Breast epithelium (tissue), 4 donors: ENCODE measurements at places on chromosomes 3 and 15. TPM values are rescaled to one million over a fixed set of nuclear protein-coding genes. Genes with fewer than 3 reads are reported as not detected.

Gene ROPN1B
- not detected for total RNA-seq

Gene LCMT2
- total RNA-seq, result 6.6 TPM

Gene GHSR
- not detected for total RNA-seq

DNA sequence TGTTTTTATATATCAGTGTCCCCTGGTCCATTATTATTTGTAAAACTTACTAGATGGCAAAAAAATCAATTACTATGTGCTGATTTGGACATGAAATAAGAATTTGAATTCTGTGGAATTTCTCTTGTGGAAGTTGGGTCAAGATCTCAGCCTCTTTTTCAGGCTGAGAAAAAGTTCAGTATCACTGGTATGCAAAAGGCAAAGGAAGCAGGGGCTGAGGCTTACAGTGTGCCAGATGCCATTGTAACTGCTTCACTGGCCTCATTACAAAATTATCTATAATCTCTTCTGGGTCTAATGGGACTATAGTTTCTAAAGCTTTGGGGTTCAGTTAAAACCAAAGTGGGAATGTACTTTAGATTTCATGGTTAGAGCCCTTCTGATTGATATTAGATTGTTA is 125.9 kb upstream of the SLC7A14 start:
- DNase-seq, result no peak

GRCh38 chr3:50395070-50395860 is 35.9 kb upstream of the TMEM115 start:
- no peak for DNase-seq

DNA sequence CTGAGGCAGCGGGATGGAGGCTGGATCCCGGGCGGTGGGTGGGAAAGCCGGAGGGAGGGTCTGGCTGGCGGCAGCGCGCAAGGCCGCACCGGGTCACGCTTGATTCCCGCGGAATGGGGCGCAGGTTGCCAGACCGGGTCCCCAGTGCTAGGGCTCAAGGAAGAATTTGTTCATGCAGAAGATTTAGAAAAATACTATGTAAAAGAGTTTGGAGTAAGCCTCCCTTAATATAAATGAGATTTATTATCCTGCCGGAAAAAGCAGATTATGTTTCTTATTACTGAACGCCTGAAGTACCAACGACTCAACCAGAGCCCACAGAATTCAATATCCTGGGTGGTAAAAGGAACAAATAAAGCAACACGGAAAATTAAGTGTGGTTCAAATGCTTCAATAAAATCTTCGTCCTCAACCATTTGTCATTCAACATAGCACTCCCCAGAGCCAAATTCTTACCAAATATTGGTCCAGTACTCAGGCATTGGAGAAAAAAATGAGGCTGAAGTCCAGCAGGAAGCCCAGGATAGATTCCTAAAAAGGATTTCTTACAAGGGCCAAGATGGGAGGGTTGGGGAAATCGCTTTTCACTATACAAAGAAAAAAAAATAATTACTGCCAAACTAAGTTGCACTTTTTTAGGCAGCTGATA is 1.2 kb upstream of the ZBTB20 start:
- no peak for DNase-seq

DNA sequence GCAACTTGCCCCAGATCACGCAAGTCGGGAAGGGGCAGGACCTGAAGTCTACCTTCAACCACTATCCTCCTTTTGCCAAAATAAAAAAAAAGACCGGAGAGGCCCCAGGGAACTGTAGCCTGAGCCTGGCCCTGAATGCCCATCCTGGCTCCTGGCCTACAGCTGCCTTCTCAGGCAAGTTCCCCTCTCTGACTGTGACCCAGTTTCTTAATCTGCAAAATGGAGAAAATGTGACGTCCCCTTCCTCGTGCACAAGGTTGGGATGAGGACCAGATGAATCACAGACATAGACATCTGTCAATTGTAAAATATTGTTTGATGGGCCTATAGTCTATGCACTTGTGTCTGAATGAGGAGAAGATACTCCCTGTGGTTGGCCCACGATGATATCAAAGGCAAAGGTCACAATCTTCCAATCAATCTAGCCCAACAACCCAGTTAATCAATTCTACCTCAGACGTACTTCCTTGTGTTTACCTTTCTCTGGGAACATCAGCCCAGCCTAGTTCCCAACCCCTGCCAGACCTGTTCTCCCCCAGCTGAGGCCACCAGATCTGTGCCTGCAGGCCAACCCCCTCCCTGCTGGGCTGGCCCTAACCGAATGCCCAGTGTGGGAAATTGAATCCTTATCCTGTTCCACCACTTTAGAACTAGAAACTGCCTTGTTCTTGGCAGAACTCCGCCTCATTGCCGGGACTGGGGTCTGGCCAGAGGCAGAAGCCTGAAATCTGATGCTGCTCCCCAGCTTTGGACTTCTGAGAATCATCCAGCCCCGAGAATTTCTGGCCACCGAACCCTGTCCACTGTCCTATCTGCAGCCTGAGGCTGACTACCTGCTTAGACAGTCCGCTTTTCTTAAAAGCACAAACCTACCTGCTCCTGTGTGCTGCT is 101.8 kb upstream of the LIPC start:
- DNase-seq, result peak; percentile 71
